Upper lobe of left lung (tissue), 6 donors: ENCODE measurements at places on chromosomes 2 and 18. TPM values are rescaled to one million over a fixed set of nuclear protein-coding genes. Genes with fewer than 3 reads are reported as not detected.

Gene B3GNT2
- 23.0 TPM for total RNA-seq

Gene KIF1A
- not detected for total RNA-seq

GRCh38 chr18:3790703-3791102 is 340.7 kb downstream of the TGIF1 start:
- H3K4me3 ChIP-seq = no peak overlapping the region
- no peaks in the 10 kb centered on the region for H3K36me3 ChIP-seq
- DNase-seq = no peak
- H3K27me3 ChIP-seq = no peaks in the 10 kb centered on the region

DNA sequence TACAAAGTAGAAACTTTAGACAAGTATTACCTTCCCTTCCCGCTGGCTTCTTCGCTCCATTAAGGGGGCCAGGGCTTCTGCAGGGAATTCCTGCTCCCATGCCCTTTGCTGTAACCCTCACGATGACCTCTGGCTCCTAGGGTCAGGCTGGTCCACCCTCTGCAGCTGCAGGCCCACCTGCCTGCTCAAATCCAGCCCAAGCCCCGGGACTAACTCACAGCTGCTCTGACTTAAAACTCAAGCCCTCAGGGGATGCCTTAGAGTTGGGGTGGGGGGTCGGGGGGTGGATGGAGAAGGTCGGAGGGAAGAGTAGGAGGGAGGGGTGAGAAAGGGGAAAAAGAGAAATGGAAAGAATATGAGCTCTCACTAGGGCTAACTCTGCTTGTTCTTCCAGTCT is 4.9 kb downstream of the IGFBP5 start:
- peaks cover 47% of the 10 kb centered on the region for H3K4me1 ChIP-seq
- no peaks in the 10 kb centered on the region for H3K36me3 ChIP-seq
- H3K4me3 ChIP-seq = peak overlapping the region; percentile 46

DNA sequence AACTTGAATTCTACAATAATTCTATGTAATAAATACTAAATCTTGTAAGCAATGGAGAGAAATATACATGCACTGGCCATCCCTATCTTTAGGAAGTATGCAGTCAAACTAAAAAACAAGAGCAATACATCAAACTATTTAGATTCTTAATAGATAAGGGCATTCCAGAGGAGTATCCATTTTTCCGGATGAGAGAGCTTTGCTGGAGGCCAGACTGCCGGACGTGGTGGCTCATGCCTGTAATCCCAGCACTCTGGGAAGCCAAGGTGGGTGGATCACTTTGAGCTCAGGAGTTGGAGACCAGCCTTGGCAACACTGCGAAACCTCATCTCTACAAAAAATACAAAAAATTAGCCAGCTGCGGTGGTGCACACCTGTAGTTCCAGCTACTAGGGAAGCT is 60.8 kb downstream of the KIF5C start:
- H3K4me3 ChIP-seq = no peak overlapping the region
- no peaks in the 10 kb centered on the region for H3K36me3 ChIP-seq
- no peaks in the 10 kb centered on the region for H3K4me1 ChIP-seq
- DNase-seq = no peak
- H3K27me3 ChIP-seq = no peaks in the 10 kb centered on the region

GRCh38 chr2:42274863-42275262 is 86.2 kb downstream of the COX7A2L start:
- no peaks in the 10 kb centered on the region for H3K27me3 ChIP-seq
- DNase-seq = no peak
- H3K27ac ChIP-seq = no peak overlapping the region
- no peak overlapping the region for H3K4me3 ChIP-seq
- no peaks in the 10 kb centered on the region for H3K36me3 ChIP-seq
- no peaks in the 10 kb centered on the region for H3K4me1 ChIP-seq
